Mucosa of gallbladder (tissue), 1 donor: ENCODE measurements at places on chromosomes 7 and 10.
A peak's percentile ranks its signal among the peaks of the same experiment; 100 is the strongest.

DNA sequence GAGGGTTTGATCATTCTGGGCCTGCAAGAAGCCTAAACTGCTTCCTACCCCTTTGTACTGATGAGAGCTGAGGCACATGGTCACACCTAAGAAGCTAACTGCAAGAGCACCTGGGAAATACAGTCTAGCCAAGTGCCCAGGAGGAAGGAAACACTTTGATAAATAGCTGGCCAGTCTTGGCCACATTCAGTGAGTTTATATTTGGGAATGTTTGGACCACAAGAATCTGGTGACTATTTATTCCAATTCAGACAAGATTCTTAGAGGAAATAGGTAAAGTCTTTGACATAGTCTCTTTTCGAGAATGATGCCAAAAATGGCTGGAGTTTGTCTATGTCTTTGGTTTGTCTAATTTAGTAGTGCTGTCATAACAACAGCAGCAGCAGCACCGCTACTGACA lies 213.6 kb downstream of the KIF20B start:
- DNase-seq: no peak

- DNase-seq: no peak
Measured at GRCh38 chr10:44307691-44308090, 77.2 kb downstream of the CXCL12 start.

DNA sequence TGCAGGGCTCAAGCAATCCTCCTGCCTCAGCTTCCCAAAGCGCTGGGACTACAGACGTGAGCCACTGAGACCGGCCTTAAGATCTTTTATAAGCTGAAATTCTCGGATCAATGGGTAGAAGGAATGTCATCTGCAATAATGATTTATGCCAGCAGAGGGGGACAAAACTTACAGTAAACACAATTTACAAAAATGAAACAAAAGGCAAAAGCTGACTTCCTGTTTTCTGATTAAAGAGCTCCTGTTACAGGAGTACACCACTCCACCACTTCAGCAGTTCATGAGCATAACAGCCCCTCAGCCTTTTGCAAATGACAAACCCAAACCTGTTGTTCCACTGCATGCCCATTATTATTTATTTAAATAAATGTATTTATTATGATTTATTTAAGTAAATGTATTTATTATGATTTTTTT lies 88.5 kb upstream of the ATP6V0A4 start:
- peak; percentile 53 for DNase-seq

GRCh38 chr7:92729172-92729571 lies 107.2 kb downstream of the CDK6 start:
- no peak for DNase-seq
